Omental fat pad (tissue), 4 donors: ENCODE measurements at places on chromosomes 3 and 15. TPM values are rescaled to one million over a fixed set of nuclear protein-coding genes. Genes with fewer than 3 reads are reported as not detected.

DNA sequence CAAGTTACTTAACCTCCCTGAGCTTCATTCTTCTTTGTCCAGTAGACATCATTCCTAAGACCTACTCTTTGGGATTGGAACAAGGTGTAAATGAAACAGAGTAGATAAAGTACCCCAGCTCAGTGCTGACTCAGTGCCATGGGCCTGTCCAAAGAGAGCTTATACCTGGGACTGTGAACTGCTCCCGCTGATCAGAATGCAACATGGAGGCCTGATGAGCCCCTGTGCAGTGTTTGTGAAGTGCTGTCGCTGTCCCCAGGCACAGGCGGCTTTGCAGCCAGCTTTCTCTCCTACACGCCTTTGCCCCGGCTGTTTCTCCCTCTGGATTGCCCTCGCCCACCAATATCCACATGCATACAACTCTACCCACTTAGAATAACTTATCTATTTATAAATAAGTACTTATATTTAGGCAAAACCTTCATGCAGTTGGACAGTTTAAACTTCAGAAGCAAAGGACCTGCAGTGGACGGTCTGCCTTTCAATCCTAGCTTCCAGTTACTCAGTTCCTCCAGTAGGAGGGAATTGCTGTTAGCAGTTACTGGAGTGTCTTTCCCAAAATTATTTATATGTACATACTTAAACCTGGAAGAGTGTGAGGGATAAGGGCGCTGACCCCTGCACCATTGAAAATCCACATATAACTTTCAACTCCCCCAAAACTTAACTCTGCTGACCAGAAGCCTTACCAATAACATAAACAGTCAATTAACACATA, 80.0 kb downstream of the CORO2B start:
- no peak for DNase-seq

DNA sequence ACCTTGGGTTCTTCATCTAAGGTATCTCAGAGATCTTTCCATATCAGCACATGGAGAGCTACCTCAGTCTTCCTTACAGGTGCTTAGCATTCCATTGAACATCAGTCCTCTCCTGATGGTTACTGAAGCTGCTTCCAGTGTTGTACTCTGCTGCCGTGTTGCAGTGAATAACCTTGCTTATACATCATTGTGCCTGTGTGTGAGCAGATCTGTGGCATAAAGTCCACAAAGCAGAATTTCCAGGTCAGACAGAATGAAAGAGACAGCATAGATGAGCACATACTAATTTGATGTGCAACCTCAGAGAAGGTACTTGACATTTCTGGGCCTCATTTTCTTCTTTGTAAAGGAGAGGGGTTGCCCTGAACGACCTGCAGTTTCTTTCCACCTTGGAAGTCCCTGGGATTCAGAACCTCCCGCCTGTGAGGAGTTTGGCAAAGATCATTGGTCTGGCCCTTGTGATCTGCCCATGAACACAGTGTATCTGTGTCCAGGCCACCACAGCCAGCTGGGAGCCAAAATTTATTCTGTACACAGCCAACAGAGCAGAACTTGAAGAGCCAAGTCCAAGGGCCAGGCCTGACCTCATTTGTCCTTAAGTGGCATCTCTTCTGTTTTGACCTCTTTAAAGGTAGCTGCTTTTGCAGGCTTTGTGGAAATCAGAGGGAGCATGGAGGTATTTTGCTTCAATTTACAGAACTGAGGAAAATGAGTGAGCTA, 57.2 kb upstream of the SLC7A14 start:
- DNase-seq: no peak

The CLCN2 gene
- 2.1 TPM for total RNA-seq

The ATP13A3 gene
- 124 TPM for total RNA-seq
